Chondrocyte (in vitro differentiated cells): ENCODE measurements at places on chromosomes 16 and 17.

DNA sequence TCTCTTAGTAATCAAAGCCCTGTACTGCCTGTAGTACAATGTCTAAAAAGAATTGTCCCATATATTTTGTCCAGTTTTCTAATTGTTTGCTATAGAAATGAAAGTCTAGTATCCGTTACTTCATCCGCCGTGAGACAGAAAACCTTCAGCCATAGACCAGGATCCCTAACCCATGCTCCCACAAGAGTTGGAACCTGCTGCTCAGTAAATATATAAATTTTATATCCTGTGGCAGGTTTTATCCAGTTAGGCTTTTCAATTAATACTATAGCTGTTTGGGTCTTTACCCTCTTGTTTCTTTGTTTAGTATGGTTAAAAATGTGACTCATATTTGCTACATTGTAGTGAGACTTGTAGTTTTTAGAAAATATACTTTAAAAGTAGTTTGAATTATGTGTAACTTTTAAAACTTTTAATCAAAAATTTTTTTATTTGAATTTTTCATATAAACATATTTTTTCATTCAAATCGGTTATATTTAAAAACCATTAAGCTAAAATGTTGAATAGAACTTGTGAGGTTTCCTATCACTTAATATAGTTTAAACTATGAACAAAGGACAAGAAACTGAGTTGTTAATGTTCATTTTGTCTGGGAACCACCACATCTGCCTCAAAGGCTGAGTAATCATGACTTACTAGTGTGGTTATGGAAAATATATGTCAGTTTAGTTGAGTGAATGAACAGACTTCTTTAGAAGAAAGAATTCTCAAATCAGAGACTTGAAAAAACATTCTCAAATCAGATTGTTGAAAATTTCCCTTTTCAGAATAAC, 54.8 kb downstream of the VMP1 start:
- DNase-seq: no peak

GRCh38 chr17:14366199-14366598, 65.3 kb downstream of the HS3ST3B1 start:
- no peak for DNase-seq

DNA sequence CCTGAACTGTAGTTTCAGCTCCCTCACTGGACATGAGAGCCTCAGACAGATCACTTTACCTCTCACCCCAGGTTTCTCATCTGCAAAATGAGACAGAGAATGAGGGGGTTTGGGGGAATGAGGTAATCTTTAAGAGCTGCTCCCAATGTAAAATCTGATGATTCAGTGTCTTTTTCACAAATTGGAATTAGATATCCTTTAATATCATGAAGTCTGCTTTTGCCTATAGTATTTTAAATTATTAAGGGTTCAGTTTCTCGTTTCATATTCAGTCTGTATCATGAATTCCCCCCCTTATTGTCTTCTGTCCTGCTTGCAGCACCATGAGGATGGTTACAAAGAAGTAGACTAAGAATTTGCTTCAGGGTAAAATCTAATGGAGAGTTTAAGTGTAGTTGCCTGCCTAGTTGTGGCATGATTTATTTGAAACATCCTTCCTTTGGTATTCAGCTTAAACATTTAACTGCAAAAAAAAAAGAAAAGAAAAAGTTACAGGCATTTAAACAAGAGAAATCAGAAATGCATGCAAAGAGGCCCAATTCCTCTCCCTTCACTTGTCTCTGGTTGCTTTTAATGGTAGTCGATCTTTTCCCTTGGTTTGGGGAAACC, 77.3 kb downstream of the WNT3 start:
- no peak for DNase-seq

GRCh38 chr17:50955667-50956120, 89.5 kb upstream of the TOB1 start:
- peak; percentile 51 for DNase-seq

DNA sequence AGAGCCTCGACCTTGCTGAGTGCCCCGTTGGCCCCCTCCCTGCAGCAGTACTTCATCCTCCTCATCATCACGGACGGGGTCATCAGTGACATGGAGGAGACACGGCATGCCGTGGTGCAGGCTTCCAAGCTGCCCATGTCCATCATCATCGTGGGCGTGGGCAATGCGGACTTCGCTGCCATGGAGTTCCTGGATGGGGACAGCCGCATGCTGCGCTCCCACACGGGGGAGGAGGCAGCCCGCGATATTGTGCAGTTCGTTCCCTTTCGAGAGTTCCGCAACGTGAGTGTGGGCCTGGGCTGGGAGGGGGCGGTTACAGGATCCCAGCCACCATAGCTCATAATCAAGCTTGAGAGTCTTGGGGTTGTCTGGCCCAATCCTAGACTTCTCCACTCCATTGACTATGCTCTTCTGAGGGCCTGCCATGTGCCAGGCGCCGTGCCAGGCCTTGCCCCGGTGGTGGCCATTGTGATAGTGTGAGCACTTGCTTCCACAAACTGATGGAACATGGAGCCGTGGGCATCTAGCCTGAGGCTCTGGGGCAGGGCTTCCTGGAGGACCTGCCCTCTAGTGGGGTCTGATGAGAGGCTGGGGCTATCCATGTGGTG, 39.7 kb downstream of the PSME3IP1 start:
- no peak for DNase-seq

- no peak for DNase-seq
Observed at GRCh38 chr16:29674188-29674587, 4.8 kb upstream of the QPRT start.

DNA sequence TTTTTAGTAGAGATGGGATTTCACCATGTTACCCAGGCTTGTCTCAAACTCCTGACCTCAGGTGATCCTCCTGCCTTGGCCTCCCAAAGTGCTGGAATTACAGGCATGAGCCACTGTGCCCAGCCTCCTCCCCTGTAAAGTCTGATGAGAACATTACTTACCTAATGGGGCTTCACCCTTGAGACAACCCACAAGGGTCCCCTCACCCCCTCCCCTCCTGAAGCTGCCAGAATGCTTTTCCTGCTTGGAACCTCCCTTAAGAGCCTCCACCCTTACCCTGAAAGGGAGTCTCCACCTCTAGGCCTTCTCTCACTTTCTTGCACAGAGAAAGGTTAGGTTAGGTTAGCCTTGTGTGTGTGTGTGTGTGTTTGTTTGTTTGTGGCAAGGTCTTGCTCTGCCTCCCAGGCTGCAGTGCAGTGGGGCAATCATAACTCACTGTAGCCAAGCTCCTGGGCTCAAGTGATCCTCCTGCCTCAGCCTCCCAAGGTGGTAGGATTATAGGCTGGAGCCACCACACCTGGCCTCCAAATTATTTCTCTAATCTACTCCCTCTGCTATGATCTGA, 8.9 kb downstream of the SLC5A11 start:
- DNase-seq: no peak

DNA sequence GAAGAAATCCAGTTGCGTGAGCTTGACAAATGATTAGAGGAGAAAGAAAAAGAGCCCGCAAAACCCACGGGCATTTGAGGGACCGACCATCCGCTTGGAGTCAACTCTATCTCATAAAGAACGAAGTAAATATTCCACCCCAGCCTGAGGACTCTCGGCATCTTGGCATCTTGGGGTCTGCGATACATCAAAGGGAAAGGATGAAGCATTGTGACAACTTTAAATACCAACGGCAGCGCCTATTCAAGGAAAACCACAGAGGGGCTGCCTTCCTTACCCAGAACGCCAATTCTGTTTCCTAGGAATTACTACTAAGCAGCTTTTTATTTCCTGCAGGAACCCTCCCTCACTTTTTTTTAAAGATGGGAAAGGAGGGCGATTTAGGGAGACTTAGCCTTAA, 152.2 kb downstream of the FOXL1 start:
- no peak for DNase-seq

GRCh38 chr17:43906951-43907424, 348 bp downstream of the MPP2 start:
- no peak for DNase-seq

DNA sequence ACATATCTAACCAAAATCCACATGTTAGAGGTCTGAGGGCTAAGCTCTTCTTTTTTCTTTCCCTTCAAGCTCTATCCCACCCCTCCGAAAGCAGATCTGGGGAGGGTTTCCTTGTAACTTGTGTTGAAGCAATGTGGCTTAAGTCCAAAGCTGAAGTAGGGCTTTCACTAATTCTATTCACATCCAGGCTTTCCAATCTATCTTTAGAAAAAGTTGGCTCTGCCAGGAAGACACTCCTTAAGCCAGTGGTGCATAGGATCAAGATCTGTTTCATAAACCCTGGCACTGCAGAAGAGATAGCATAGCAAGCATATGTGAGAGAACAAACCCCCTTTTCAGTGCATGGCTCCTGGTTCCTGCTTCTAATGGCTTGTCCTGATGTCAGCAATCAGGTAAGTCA, 34.9 kb upstream of the DHX40 start:
- DNase-seq: no peak

DNA sequence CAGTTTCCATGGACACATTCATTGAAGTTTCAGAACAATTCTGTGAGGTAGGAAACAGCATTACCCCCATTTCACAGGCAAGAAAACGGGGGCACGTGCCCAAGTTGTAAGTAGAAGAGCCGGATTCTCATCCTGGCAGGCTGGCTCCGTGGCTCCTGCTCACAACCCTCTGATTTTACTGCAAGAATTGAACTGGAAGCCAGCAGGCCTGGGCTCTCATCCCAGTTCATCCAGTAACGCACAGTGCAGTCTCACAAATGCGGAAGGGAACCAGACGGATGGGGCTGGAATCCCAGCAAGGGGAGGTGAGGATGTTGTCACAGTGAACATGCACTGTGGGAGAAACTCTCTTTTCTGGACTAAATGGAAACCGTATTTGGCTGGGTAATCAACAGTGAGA, 40.7 kb upstream of the DOC2B start:
- no peak for DNase-seq

- DNase-seq: no peak
Observed at GRCh38 chr17:10574324-10574723, 24.9 kb upstream of the MYH2 start.

DNA sequence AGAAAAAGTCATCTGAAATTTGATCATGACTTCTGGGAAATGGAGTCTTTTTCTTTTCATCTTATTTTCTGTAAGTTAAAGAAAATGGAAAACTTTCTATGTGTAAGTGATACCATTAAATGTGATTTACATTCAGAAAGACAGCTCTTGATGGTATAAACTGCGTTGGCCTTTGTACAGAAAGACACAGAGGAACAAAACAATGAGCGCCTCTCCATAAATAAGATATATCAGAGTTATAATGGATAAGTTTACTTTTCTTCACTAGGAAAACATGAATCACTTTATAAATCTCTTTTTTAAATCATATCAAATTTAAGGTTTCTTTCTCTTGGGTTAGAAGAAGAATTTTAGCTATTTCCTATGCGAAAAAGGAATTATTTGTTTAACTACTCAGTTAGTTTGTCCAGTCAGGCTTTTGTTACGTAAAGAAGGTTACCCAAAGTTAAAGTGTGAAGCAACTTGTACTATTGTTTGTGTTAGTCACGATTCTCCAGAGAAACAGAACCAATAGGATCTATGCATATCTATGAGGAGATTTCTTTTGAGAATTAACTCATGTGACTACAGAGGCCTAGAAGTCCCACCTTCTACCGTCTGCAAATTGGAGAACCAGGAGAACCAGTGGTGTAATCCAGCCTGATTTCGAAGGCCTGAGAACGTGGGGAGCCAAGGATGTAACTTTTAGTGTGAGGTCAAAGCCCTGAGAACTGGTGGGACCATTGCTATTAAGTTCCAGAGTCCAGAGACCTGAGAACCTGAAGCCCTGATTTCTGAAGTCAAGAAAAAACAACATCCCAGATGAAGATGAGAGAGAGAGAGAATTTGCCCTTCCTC, 295.4 kb upstream of the KCNJ16 start:
- DNase-seq: no peak

- no peak for DNase-seq
Observed at GRCh38 chr16:29963021-29963743, 1.3 kb downstream of the TMEM219 start.

DNA sequence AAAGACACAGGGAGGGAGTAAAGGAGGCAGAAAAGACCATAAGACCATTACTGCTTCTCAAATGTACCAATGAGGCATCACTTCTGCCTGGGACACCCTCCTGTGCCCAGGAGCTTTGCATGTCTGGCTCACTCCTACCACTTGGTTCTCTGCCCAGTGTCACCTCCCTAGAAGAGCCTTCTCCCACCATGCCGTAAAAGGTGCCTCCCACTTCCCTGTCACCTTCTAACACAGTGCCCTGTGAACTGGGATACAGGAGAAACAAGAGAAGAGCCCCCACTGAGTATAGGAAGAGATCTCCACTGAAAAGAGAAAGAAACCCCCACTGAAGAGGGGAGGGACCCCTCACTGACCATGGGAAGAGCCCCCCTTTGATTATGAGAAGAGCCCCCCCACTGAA, 484.7 kb downstream of the SOX9 start:
- DNase-seq: no peak

DNA sequence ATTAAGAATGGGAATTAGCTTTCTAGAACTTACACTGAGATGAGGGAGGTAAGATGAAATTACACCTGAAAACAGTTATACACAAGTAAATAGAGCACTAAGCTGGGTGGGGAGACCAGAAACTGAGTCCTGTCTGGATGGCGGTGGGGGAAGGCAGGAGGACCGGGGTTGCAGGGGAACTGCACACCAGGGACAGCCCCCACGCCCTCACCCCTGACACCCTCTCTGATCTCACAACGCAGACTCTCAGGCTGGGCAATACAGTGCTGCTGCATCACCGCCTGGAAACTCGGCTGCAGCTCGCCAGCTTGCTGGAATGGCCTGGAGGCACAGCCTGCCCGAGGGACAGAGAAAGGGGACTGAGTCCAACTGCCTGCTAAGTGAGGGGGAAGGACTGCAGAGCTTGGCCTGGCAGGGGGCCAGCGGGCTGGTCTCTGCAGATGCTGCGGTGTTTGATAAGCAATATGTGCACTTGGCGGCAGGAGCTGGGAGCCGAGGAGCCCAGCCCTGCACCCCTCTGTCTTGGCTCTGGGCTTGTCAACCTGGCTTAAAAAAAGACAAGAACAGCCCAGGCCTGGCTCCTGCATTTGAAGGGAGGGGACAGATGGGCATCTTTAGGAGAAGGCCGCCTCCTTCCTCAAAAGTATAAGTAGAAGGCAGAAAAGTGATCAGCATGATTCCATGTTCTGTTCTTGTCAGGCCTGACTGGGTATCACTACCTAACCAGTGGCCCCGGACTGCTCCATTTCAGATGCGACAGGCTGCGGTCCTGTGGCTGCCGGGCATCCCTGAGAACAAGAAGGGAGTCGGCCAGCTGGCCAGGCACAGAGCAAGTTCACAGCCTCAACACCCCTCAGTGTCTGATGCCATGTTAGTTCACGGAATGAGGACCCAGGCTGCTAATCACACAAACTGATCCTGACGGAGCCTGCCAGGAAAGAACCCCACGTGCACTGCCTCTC, 30.2 kb downstream of the SPHK1 start:
- no peak for DNase-seq

GRCh38 chr17:75350029-75350428, 55.4 kb downstream of the GRB2 start:
- DNase-seq: no peak

GRCh38 chr17:17088541-17089525, 46.6 kb downstream of the MPRIP start:
- peak; percentile 32 for DNase-seq

DNA sequence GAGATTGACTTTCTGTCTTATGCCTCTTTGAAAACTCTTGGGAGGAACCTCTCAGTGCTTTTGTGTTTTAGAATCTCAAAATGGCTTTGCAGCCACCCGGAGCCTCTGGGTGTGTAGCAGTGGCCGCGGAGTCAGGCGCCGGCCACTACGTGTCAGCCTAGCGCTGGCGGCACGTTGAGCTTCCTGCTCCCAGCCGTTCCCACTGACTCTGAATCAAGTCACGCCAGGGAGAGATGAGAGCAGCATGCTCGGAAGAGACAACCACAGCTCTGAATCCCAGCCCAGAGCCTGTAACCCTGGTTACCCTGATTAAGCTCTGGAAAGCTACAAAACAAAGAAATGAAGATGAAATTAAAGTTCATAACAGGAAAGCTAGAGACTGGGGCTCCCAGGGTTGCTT, 97.4 kb upstream of the CACNG5 start:
- DNase-seq: no peak
